ENCODE measurements at places on chromosomes 16 and 17.

DNA sequence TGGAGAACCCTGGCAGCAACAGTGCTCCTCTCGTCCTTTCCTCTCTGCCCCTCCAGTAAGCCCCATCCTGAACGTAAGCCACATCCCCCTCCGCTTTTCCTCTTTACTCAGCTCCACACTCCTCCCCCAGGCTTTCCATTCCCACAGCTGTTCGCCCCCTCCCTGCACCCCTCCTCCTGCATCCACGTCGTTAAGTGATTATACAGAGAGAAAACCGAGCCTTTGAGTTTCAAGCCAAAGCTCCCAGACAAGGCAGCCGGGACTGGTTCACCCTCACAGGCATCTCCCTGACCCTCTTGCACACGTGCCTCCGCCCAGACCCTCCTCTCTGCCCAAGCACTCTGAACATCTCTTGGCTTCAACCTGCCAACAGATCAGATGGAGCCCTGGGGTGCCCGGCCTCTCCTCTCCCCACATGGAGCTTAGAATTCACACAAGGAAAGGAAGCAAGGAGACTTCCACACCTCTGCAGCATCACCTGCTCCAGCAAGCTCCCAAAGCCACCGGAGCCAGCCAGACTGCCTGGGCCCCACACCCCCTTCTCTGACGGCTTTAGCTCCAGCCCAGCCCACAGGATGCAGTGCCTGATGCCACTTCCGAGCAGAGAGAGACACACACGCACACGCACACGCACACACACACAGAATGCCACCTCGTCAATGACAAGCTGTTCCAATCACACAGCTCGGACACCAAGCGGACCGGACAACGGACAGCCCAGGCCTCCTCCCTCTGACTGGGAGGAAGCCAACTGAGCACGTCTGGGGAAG lies 99.9 kb upstream of the CCL2 start:
- no peak for DNase-seq

DNA sequence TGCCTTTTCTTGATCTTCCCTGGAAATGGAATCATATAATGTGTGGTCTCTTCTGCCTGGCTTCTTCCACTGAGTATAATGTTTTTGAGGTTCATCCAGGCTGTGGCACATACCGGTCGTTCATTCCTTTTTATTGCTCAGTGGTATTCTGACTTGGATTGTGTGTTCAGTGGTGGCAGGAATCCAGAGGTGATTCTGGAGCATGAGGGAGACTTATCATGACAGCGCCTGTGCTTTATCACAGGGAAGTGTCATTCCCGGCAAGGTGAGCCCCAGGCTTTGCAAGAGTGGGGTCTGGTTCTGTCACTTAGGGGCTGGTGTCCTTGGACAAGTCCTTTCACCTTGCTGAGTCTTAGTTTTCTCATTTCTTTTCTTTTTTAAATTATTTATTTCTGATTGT lies 53.0 kb downstream of the IRX3 start:
- DNase-seq = no peak

DNA sequence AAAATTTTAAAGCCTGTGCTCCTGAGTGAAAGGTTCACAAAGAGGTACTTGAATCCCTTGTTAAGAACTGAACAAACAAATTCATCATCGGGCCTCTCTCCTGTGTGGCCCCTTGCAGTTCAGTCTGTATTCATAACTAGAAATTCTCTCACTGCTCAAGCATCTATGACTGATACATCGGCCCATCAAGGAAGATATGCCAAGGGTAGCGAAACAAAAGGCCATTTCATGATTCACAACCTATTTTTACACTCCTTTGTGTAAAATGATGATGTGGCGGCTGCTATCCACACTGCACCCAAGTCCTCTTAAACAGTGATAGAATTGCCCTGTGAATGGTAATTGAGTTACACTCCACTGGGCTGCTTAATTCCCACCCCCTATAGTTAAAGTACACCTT lies 204.6 kb downstream of the STX8 start:
- DNase-seq = no peak

DNA sequence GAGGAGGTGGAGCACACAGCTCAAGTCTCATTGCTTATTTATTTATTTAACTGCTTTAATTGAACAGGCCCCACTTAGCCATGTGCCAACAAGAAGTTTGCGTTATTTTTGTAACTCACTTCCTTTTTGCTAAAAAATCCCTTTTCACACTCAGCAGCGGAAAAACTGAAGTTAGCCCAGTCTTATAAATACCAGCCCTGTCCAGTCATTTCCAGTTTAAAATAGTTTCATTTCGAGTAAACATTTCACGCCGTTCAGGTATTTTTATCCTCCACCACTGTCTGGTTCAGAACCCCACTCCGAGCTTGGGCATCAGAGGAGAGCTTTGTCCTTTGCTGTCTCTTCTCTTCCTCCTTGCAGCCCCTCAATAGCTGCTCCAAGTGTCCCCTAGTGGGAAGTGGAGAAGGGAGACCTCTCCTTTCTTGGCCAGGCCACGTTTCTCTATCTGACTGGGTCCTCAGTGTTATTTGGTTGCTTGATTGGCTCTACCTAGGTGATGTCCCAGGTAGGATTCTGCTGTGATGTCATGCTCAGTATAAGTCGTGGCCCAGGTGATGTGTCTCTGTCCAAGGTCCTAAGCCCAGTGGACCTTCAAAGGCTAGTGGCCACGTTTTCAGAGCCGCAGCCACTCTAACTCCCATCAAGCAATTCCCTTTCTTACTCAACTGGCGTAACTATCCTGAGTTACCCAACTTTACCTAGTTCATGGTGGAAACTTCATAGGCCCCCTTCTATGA lies 53.0 kb upstream of the GAS7 start:
- DNase-seq = no peak

DNA sequence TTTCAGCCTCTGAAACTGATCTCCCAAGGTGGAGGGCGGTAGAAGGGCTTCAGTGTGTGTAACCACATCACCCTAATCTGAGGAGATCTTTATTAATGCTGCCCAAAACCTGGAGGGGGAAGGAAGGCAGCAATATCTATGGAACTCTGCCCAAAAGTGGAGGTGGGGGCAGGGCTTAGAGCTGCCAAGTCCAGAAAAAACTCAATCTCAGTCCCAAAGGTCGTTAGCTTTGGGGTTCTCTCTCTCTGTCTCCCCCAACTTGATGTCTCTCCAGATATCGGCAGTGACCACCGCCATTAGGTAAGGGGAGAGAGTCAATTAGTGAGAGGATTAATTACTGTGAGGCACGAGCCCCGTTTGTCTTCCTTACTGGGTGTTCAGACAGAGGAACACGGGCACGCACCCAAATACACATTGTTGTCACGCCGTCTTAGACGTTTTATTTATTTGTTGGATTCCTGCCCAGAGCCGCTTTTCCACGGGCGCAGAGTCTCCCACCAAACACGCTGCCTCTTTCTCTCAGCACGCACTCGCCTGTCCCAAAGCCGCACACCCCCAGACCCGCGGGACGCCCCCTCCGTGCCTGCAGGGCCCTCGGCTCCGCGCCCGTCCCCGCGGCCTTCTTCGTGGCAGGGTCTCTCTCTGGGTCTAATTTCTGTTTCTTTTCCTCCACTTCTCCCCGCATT lies 5.4 kb upstream of the LHX1 start:
- DNase-seq = no peak

DNA sequence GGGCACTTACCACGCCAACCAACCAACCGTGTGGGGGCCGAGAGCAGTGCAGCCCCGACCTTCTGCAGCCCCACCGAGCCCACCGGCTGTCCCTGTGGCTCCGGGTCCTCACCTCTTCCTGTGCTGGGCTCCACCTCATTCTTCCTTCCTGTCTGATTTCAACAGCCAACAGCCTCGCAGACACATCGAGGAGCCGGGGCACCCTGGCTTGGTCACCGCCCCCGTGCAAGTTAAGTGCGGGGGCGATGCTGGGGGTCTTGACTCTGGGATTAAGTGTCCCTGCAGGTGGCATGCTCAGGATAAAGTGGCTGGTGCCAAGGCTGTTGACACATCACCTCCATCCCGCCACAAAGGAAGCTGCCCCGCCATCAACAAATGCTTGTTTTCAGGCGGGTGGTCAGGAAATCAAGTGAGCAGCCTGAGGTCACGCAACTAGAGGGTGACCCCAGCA lies at the start of gene NLRC3:
Gene NLRC3, minus strand, starts transcription at position 102 of the 451 bp plus-strand sequence. CDS start 12,367 bp downstream, outside the sequence.
- no peak for DNase-seq

DNA sequence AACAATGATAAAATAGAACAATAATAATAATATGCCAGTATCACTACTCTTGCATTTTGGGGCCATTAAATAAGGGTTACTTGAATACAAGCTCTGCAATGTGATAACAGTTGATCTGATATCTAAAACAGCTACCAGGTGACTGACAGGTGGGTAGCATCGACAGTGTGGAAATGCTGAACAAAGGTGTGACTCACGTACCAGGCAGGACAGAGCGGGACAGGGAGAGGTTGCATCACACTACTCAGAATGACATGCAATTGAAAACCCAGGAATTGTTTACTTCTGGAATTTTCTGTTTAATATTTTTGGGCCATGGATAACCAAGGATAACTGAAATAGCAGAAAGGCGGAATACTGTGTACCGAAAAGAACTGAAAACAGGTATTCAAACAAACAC lies 15.8 kb upstream of the ZNF19 start:
- no peak for DNase-seq
